ENCODE measurements at places on chromosomes 13 and 19. TPM values are rescaled to one million over a fixed set of nuclear protein-coding genes. Genes with fewer than 3 reads are reported as not detected.

ATP7B gene
- 1.8 TPM for total RNA-seq

DAZAP1 gene
- 117 TPM for total RNA-seq

KRTDAP gene
- total RNA-seq: not detected

SIGLEC7 gene
- not detected for total RNA-seq

KCNN4 gene
- total RNA-seq: 0.17 TPM

ZIM2 gene
- total RNA-seq: not detected

C1QTNF9B gene
- not detected for total RNA-seq

All from bronchus fibroblast of lung (primary cell).